ENCODE measurements at places on chromosomes 12 and 14. TPM values are rescaled to one million over a fixed set of nuclear protein-coding genes. Genes with fewer than 3 reads are reported as not detected.

SMCO2 gene
- total RNA-seq = 1.9 TPM

ENDOU gene
- 1.4 TPM for total RNA-seq

TAMALIN gene
- total RNA-seq = 7.5 TPM

HOXC5 gene
- total RNA-seq = not detected

ACIN1 gene
- total RNA-seq = 155 TPM

MUCL1 gene
- total RNA-seq = not detected

EID3 gene
- 12.6 TPM for total RNA-seq

NRL gene
- 394 TPM for total RNA-seq

Measured in camera-type eye (tissue), 1 donor.